Activated gamma-delta T cell treated with Interleukin-2 at 50 U/mL for 16 hours (primary cell): ENCODE measurements at places on chromosomes 3 and 15.

DNA sequence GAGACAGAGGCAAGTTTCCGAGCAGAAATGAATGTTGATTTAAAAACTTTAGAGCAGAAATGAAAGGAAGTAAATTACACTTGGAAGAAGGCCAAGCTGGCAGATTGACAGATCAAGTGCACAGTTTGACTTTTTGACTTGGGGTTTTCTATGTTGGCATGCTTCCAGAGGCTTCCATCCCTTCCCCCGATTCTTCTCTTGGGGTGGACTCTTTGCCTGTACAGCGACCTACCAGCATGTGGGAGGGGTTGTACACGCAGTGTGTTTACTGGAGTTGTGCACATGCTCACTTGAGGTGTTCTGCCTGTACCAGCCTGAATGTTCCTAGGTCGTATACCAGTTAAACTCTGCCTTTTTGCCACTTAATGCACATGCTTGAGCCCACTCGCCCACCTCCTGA lies 701.5 kb upstream of the GBE1 start:
- no peak for DNase-seq

GRCh38 chr3:55330756-55331155 lies 156.3 kb downstream of the WNT5A start:
- no peak for DNase-seq

DNA sequence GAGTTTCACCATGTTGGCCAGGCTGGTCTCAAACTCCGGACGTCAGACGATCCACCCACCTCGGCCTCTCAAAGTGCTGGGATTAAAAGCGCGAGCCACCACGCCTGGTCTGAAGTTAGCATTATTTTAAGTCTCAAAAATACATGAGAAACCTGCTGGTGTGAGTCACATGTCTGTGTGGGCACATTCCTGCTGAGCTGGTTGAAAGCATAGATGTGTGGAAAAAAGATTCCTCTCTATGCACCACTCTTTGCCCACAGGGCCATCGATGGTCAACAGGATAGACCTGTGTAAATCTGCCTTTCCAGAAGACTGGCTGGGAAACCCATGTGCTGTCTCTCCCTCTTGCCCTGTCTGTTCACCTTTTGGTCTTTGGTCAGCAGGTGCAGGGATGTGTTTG lies 63.5 kb downstream of the CHRD start:
- DNase-seq = no peak

- no peak for DNase-seq
Measured at GRCh38 chr15:84773716-84774115, 25.3 kb downstream of the ZNF592 start.

- no peak for DNase-seq
Measured at GRCh38 chr3:33447958-33448357, 7.8 kb upstream of the UBP1 start.

DNA sequence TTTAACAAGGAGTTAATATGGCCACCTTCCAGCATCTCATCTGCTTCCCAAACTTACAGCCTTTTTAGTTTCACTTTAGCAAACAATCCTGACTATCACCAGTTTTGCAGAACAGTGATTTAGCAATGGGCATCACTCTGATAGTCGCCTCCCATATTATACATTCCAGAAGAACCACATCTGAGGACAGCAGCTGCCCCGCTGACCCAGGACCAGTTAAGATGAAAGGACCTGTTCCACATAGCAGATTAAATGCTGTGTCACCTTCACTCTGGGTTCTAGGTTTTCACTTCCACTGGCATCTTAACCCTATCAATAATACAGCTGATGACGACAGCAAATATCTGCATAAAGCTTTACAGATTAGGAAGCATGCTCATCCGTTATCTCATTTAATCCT lies 99.8 kb downstream of the TRIM69 start:
- DNase-seq = no peak

- no peak for DNase-seq
Measured at GRCh38 chr15:39018966-39019365, 454.4 kb upstream of the RASGRP1 start.

DNA sequence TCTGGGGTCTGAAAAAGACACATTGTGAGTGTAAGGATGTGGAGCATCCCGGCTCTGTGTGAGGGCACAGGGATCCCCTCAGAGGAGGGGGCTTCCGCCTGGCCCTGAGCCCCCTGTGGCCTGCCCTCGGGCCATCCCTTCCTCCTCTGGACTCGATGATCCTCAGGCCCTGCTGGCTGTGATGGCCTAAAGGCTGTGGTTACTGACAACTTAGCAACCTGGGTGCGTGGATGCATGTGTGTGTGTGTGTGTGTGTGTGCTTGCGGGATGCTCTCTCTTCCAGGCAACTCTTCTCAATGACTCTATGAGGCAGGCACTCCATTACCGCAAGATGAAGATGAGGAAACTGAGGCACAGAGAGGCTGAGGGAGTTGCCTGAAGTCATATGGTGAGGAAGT lies 66.0 kb downstream of the ASB7 start:
- no peak for DNase-seq

- no peak for DNase-seq
Measured at GRCh38 chr3:167116120-167116922, 263.8 kb downstream of the ZBBX start.

DNA sequence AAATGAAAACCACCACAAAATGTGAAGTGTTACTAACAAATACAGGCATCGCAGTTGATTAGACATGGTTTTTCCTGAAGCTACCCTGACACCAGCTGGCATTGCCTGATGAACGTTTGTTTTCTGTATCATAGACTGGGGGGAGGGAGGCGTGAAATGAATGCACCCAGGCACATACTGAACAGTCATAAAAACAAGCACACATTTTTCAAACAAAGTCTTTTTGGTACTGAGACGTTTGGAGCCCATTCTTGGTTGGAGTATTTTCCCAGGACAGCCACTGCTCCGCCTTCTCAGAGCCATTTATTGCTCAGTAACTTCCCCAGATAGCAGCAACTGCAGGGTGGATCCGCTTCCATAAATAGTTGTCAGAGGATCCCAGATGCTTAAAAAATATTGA lies 52.4 kb downstream of the KLF13 start:
- no peak for DNase-seq

- DNase-seq = no peak
Measured at GRCh38 chr15:40418126-40418525, 12.5 kb downstream of the IVD start.

GRCh38 chr3:53420831-53421230 lies 73.5 kb upstream of the DCP1A start:
- no peak for DNase-seq

- no peak for DNase-seq
Measured at GRCh38 chr3:25142609-25143355, 285.3 kb upstream of the RARB start.
